Stimulated activated CD4-positive, alpha-beta T cell treated with anti-CD3 and anti-CD28 coated beads, Interleukin-4, amount 100 ng/mL, for 4 hours (primary cell): ENCODE measurements at places on chromosomes 2 and 18.

DNA sequence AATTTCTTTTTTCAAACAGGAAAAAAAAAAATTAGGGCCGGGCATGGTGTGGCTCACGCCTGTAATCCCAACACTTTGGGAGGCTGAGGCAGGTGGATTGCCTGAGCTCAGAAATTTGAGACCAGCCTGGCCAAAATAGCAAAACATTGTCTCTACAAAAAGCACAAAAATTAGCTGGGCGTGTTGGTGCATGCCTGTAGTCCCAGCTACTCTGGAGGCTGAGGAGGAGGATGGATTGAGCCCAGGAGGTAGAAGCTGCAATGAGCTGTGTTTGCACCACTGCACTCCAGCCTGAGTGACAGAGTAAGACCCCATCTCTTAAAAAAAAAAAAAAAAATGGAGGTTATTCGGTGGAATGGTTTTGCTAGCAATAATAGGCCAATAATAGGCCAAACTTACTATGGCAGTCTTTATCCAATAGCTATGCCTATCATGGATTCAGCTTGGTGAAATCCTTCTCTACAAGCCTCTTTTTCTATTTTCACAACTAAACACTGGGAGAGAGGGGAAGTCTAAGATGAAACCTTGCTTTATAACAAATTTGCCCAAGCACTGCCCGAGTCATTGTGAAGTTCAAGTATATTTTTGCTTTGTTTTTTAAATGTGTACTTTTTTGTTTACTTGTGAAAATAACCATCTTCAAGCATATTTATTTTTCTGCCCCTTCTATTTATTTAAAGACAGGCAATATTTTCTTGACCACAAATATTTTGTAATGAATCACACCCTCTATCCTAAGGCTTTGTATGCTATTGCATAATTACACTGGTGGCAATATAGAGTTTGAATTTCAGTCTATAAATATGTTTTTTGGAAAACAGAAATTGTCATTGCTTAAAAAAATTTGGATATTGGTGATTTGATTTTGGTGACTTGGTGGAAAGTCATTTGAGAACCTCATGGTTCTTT lies 20.0 kb upstream of the KYNU start:
- no peak for DNase-seq

GRCh38 chr18:35810520-35810919 lies 162.0 kb upstream of the RMP24 start:
- no peak for DNase-seq

- no peak for DNase-seq
These were observed 70.6 kb downstream of the RPE start for GRCh38 chr2:210072922-210073509.

- no peak for DNase-seq
These were observed 126.1 kb upstream of the LTBP1 start for GRCh38 chr2:32820701-32821100.

DNA sequence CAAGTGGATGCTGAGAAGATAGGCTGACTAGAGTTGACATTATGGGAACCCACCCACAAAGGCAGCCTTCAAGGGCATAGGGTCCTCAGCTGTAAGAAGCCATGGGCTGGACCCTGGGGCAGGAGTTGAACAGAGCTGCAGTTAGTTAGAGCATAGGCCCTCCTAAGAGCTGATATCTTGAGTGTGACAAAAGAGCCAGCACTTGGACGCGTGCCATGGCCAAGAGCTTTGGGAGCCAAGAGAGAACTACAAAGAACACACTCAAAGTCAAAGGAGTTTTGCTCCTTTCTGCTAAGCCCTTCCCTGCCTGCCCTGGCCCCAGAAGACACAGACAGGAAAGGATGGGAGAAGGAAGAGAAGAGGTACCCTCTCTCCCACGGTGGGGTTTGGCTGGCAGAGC lies 29.9 kb upstream of the AGAP1 start:
- DNase-seq, result no peak

GRCh38 chr2:157245846-157246764 lies 11.4 kb upstream of the GALNT5 start:
- no peak for DNase-seq

DNA sequence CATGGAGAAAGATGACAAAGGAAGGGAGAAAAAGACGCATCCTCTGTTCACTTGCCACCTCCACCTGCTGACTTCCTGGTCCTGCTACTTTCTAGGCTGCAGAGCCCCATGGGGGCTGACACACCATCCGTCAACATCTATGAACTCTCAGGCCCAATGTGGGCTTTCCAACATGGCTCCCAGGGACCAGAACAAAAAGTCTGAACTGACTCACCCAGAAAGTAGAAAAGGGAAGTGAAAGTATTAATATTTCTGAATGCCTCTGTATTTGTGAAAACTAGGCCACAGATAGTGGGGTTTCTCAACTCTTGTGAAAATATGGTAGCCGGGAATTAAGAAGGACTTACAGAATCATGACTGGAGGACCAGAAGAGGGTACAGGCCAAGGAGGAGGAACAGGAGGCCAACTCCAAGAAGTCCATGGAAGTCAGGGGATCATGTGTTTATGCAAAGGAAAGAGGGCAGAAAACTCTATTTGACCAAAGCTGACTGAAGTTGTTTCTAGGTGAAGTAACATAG lies 123.1 kb upstream of the CAB39 start:
- no peak for DNase-seq

DNA sequence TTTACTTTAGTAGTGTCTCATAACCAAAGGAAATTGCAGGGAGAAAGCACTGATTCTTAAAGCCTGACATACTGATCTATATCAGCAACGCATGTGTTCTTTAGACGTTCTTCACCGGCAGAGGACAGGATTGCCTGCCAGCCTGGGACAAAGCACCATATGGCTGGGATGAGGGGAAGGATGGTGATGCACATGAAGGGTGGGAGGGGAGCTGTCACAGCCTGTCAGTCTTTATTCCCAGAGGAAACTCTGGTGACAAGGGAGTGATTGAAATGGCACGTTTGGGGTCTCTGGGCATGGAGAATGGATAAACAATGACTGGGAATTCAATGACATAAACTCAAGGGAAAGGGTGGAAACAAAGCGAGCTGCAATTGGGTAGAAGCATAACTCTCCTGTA lies 808.1 kb downstream of the DCC start:
- DNase-seq, result no peak

DNA sequence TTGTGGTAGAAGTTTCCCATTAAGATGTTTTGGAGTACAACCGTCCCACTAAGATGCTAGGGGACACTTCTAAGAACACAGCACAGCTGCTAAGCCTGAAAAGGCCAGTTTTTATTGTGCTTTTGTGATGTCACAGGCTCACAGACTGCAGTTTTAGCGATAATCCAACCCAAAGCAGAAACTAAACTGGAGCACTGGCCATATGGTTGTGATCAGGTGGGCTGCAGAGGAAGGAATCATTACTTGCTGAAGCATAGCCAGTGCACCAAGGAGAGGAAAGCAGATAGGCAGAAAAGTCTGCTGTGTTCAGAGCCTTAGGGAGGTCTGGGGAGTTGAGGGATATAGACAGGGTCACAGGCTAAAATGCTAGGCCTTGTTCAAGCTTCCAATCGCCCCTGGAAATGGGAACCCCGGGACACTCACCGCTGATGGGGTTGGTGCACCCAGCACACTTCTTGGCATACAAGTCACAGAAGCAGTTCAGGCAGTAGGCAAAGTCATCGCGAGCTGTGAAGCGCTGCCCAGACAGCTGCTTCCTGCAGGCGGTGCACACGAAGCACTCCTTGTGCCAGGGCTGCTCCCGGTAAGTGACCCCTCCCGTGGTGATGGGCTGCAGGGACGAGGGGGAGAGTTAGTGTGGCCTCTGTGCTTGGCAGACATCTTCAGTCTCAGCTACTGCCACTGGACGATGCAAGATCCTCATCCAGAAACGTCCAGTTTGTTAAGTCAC lies 25.7 kb downstream of the C2orf49 start:
- no peak for DNase-seq

- no peak for DNase-seq
These were observed 27.3 kb downstream of the CCDC141 start for GRCh38 chr2:179022685-179023084.

GRCh38 chr2:23614701-23615100 lies 229.7 kb downstream of the KLHL29 start:
- DNase-seq, result no peak

- DNase-seq, result no peak
These were observed 180.3 kb downstream of the AGAP1 start for GRCh38 chr2:235674146-235674545.

- no peak for DNase-seq
These were observed 116.0 kb upstream of the RAB27B start for GRCh38 chr18:54712306-54712705.

- DNase-seq, result peak; percentile 32
These were observed 77.4 kb downstream of the DCDC2C start for GRCh38 chr2:3780477-3781402.

DNA sequence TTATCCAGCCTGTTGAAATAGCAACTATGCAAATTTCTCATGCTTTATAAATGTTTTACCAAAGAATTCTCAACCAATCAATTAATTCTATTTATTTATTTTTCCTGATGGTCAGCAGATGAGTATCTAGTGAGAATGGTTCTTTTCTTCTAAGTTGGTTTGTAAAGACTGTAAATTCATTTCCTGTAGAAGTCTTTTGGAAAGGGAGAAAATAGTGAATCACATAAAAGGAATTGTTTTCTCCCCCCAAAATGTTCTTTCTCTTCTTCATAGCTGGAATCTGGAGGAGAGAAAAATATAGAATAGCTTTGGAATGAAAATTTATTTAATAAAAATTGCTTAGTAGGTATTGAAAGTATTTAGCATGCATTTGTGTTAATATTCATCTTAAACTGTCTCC lies 836.1 kb upstream of the ZEB2 start:
- DNase-seq, result no peak

DNA sequence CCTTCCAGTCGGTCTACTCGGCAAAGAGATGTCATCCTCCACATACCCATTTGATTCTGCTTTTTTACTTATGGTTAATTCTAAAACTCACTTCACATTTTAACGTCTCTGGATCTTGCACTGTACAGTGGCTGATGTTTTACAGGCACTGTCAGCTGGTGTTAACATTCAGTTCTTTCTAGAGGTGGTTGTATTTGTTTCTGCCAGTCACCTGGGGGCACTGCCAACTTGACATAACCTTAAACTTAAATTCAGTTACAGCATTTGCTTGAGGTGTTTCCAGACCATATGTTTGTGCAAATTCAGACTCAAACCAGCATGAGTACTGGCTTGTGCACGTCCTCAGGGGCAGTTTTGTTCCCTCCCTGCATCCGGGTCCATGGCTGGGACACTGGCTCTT lies 5.3 kb upstream of the TMEM185B start:
- DNase-seq, result no peak

DNA sequence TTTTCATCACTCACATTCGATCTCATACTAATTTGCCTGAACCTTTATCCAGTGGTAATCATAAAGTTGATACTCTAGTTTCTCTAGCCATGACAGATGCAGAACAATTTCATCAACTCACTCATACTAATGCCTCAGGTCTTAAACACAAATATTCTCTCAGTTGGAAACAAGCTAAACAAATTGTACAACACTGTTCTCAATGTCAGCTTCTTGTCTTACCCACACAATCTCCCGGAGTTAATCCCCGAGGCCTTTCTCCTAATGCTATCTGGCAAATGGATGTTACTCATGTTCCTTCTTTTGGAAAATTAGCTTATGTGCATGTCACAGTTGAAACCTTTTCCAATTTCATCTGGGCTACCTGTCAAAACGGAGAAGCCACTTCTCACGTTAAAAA lies 11.5 kb upstream of the CNOT11 start:
- no peak for DNase-seq

DNA sequence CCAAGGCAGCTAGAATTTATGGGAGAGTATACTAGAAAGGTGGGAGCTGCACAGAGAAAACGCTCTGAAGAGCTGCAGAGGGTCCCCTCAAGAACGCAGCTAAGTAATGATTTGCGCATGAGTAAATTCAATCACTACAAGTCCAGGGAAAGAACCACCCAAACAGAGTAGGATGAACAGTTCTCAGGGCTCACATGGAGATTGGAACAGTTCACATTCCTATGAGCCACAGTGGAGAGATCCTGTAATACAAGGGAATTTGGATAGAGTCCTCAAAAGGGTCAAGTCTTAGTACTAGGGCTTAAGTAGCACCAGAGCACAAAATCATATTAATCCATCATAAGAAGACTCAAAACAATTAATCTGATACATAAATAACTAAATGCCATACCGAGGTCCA lies 12.7 kb downstream of the OLA1 start:
- DNase-seq, result no peak

GRCh38 chr2:203659331-203660049 lies 46.9 kb upstream of the CD28 start:
- no peak for DNase-seq

- DNase-seq, result no peak
These were observed 43.9 kb downstream of the LBH start for GRCh38 chr2:30275256-30275655.

- DNase-seq, result no peak
These were observed 6.5 kb downstream of the IGFBP5 start for GRCh38 chr2:216688731-216689340.

DNA sequence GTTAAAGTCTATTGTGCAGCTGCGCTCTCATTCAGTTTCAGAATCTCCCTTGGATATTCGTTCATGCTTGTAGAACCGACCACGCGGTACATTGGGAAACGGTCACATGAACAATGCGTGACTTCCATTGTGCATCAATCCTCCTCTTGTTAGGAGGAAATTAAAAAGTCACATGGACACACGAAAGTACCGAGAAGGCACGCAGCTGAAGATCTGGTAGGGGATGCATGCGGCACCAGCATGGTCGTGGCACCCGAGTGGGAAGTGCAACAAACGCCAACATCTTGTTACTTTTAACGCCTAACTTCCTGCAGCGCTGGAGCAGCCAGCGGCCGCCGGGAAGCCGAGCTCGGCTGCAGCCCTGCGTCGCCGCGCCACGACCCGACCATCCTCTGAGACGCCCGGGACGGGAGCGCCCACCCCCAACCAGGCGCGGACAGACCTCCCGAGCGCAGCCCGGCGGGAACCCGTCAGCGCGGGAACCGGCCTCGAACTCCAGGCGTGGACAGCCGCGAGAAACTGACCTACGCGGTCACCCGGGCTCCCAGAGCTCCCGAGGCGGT lies 412 bp downstream of the OSBPL1A start:
- DNase-seq, result peak; percentile 25

DNA sequence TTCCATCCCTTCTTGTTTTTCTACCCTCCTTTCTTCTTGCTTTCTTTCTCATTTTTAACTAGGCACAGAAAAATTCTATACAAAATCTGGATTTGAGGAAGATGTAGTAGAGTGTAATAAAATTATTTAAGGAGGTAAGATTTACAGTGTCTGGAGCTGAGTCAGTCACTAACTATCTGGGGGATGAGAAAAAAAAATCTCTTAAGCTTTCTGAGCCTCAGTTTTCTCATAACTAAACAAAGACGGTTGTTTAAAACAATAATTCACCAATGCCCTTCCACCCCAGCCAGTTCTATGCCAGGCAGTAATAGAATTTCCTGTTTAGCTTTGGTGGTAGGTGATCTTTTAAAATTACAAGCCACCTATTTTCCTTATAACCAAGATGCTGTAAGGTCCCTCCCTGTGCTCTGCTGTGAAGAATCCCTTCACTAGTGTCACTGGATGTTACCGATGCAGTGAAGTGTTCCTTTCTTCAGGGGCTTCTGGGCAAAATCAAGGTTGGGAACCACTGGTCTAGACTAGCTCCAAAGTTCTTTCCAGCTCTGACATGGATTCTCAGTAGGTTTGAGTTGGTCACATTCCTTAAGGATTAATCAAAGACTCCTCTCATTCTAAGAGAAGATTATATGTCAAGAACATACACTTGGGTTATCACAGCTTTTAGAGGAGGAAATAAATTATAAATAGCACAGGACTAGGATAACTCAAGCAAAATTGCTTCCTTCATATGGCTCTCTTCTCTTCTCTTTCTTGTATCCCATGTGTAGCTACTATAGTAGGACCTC lies 289.0 kb downstream of the CDH2 start:
- DNase-seq, result no peak
